Activated T-cell treated with anti-CD3 and anti-CD28 coated beads, Interleukin-2, amount 50 U/mL, for 4 hours (primary cell): ENCODE measurements at places on chromosomes 16 and 17.
A peak's percentile ranks its signal among the peaks of the same experiment; 100 is the strongest.

GRCh38 chr17:76681222-76682137, 29.3 kb downstream of the MXRA7 start:
- DNase-seq: peak; percentile 61

DNA sequence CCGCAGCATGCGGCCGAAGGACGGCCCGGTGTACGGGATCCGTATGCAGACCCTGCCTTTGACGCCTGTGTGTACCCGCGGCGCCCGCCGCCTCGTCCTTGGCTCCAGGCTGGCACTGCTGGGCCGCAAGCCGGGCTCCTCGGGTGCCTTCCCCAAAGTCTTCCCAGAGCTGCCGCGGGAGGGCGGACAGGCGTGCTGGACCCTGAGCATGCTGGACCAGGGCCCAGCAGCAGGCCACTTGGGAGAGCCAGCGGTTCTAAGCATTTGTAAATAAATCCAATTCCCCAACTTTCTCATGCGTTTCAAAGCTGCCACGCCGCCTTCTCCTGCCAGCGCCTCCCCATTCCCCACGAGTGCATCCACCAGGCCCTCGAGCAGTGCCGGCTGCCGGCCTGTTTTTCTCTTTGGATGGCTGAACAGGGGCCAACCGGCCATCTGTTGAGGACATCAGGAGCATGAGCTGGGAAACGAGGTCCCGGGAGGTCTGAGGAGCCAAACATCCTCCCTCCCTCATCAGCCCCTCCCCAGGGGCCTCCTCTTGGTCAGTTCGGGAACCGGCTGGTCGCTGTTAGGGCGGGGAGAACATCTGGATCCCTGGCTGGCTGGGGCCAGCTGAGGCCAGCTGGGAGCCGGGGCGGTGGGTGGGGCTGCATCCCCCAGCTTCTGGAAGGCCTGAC, 20.5 kb upstream of the PABPN1L start:
- DNase-seq: no peak

- no peak for DNase-seq
These were observed 1.5 kb upstream of the SPIRE2 start for GRCh38 chr16:89826531-89827382.

- DNase-seq: no peak
These were observed 1.4 kb downstream of the PLD2 start for GRCh38 chr17:4808378-4808767.

DNA sequence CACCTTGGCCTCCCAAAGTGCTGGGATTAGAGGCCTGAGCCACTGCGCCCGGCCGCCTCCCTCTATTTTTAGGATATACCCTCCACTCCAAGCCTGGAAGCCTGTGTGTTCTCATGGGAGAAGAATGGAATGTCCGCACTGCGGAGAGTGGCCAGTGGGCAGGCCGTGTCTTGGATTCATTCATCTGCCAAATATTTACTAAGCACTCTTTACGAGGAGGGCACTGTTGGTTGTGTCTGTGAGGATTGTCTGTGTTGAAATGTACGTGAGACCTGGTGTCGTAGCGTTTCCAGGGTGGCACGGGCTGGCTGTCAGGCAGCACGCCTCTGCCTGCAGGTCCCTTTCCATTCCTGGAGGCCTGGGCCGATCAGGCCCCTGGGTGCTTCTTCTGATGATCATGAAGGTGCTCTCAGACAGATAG, 19.2 kb downstream of the PGS1 start:
- DNase-seq: no peak

- DNase-seq: no peak
These were observed 11.3 kb upstream of the PRR29 start for GRCh38 chr17:63986821-63987220.

DNA sequence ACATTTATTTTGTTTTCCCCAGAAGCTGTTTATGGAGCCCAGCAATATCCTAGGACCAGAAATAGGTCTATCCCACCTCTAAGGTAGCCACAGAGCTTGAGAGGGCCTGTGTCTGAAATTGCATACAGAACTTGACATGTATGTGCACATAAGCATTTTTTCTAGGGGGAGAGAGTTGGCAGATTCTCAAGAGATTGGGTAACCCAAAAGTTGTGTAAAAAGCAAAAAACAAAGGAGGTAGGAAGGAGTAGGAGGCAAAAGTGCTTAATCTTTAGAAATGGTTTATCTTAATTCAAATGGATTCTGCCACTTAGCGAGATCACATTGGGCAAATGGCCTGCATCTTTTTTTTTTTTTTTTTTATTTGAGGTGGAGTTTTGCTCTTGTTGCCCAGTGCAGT, 3.5 kb downstream of the PLK1 start:
- DNase-seq: no peak

DNA sequence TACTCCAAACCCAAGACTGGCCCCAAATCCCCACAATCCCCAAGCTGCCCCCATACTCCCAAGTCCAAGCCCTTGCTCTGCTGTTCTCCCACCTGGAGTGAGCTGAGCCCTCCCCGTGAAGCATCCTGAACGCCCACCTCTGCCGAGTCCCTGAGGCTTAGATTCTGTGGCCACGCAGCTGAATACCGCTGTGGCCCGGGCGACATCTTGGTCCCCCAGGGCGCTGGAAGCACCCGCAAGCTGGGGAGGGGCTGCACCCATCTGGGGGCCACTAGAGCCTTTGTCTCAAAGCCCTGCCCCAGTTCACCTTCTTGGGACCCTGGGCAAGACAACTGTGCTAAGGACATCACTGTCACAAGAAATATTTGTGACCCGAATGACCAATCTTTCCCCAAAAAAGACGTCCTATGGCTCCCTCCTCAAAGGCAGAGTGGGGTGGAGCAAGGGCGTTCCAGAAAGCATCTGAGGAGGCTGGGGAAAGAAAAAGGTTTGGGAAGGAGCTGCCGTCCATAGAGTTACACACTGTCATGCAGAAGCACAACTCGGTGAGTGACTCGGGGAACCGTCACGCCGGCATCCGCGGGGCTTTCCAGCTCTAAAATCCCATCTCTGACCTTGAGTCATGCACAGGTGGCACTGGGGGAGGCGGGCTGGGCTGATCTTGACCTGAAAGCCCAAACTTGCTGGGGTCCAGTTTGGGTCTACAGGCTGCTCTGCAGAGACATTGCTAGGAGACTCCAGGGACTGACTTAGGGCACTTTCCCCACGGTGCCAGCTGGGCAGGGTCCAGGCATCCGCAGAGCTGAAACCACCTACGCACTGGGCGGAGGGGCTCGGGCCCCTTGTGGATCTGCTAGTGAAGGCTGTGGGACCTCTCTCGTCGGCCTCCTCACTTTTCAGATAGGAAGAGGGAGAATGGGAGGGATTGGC, 6.6 kb downstream of the PTX4 start:
- no peak for DNase-seq

- DNase-seq: peak; percentile 48
These were observed 29.6 kb downstream of the XPO6 start for GRCh38 chr16:28182183-28182582.
